ENCODE measurements at places on chromosomes 4 and X. TPM values are rescaled to one million over a fixed set of nuclear protein-coding genes. Genes with fewer than 3 reads are reported as not detected.

GRCh38 chr4:23888421-23889319, 1.2 kb downstream of the PPARGC1A start:
- DNase-seq, result no peak
- H3K27ac ChIP-seq, result peak overlapping the region; percentile 81
- H3K4me1 ChIP-seq, result peaks cover 33% of the 10 kb centered on the region
- peak overlapping the region; percentile 52 for H3K4me3 ChIP-seq
- no peaks in the 10 kb centered on the region for H3K27me3 ChIP-seq
- no peaks in the 10 kb centered on the region for H3K36me3 ChIP-seq

GRCh38 chr4:81557306-81557705, 85.6 kb upstream of the RASGEF1B start:
- no peaks in the 10 kb centered on the region for H3K4me1 ChIP-seq
- no peaks in the 10 kb centered on the region for H3K36me3 ChIP-seq
- no peak for DNase-seq

DNA sequence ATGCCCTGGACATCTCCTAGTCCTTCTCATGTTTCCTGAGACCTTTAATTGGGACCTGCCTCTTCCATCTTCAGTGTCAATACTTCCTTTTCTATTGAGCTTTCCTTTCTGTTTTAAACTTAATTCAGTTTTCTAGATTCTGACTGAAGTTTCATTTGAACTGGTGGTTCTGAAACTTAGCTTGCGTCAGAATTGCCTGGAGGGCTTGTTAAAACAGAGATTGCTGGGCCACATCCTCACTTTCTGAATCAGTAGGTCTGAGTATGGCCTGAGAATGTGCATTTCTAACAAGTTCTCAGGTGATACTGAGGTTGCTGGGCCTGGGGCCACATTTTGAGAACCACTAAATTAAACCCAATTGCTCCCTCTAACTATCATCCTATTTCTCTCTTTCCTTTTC, 152.1 kb upstream of the DGKK start:
- DNase-seq, result no peak
- no peaks in the 10 kb centered on the region for H3K36me3 ChIP-seq
- H3K4me3 ChIP-seq, result no peak overlapping the region
- H3K27me3 ChIP-seq, result no peaks in the 10 kb centered on the region
- no peak overlapping the region for H3K27ac ChIP-seq
- no peaks in the 10 kb centered on the region for H3K4me1 ChIP-seq

DNA sequence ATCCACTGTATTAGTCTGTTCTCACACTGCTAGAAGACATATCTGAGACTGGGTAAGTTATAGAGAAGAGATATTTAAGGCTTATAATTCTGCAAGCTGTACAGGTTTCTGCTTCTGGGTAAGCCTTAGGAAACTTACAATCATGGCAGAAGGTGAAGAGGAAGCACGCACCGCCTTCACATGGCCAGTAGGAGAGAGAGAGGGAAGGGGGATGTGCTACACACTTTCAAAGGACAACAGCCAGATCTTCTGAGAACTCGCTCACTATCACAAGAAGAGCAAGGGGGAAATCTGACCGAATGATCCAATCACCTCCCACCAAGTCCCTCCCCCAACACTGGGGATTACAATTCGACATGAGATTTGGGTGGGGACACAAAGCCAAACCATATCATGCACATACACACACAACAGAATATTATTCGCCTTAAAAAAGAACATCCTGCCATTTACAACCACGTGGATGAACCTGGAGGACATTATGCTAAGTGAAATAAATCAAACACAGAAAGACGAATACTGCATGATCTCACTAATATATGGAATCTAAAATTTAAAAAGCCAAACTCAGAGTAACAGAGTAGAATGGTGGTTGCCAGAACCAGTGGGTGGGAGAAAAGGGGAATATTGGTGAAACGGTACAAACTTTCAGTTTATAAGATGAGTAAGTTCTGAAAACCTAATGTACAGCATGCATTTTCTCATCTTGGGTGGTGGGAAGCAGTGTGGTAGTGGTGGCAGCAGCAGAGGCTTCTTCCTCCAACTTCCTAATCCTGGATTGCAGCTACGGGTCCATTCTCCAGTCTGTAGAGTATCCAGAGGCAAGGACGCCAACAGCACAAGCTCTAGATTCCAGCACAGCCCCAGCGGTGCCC, 12.8 kb downstream of the FRYL start:
- no peaks in the 10 kb centered on the region for H3K4me1 ChIP-seq
- no peak for DNase-seq

DNA sequence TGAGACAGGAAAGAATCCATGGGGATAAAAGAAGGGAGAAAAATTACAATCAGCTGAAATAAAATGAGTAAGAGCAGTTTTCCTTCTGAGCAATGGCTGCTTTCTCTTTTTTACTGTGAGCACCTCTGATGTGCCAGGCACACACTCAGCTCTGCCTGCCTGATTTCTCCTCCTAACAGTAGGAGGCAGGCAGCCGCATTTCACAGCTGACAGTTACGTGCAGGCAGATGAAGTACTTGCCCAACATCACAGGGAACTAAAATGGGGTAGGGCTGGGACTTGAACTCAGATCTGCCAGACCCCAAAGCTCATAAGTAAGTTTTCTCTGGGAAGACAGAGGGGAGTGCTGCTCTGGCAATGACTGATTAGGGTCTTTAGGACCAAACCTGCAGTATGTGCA, 54.6 kb downstream of the C4orf50 start:
- no peak overlapping the region for H3K27ac ChIP-seq
- DNase-seq, result no peak
- H3K4me1 ChIP-seq, result no peaks in the 10 kb centered on the region
- H3K36me3 ChIP-seq, result no peaks in the 10 kb centered on the region

GRCh38 chrX:54066841-54067240, 22.6 kb upstream of the PHF8 start:
- no peaks in the 10 kb centered on the region for H3K27me3 ChIP-seq
- H3K36me3 ChIP-seq, result no peaks in the 10 kb centered on the region
- no peak overlapping the region for H3K27ac ChIP-seq
- no peak overlapping the region for H3K4me3 ChIP-seq

DNA sequence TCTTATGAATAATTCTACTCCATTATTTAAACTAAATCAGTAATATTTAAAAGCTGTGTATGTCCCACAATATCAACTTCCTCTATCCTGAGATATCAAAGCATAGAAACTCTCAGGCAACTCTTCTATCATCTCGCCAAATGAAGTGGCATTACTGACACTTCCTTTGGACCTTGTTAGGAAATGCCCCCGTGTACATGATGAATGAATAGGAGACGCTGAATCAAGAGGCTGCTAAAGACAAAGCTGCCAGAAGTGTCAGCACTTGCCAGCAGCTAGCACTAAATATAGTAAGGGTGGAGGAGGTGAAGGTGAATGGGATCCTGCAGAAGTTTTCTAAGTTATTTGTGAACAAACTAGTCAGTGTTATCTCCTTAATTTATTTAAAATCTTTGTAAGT, 99.5 kb upstream of the BLTP1 start:
- H3K36me3 ChIP-seq, result no peaks in the 10 kb centered on the region
- DNase-seq, result no peak
- H3K4me3 ChIP-seq, result no peak overlapping the region
- H3K27ac ChIP-seq, result no peak overlapping the region
- H3K4me1 ChIP-seq, result no peaks in the 10 kb centered on the region
- no peaks in the 10 kb centered on the region for H3K27me3 ChIP-seq

DNA sequence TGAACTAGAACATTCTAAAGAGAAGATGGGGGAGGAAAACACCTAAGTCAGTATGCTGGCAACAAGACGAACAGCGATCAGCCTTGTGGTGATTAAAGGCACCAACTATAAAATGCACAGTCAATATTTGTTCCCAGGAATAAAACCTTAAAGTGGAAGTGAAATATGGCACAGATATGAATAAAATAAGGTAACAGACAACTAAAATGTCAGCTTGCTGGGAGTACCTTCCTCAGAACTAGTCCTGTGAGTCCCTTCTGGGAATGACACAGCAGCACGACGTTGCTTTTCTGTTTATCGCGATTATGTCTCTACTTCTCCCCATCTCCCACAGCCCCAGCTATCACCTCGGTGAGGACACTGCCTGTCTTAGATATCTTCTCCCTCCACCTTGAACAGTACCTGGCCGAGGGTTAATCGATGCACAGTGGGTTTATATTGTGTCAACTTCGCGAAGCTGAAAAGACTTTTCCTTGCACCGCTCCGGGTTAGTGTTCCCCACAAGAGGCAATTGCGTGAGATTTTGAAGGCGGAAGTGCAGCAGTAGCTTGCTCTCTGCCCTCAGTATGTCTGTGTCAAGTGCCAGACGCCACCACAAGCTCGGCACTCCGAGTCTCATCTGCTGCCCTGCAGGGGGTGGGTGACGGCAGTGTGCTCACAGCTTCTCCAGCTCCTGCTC, 17.4 kb downstream of the MTNR1A start:
- H3K27ac ChIP-seq, result no peak overlapping the region
- DNase-seq, result no peak
- H3K4me1 ChIP-seq, result no peaks in the 10 kb centered on the region
- no peaks in the 10 kb centered on the region for H3K27me3 ChIP-seq

GRCh38 chrX:97628807-97629596, 745.3 kb downstream of the RPA4 start:
- no peaks in the 10 kb centered on the region for H3K27me3 ChIP-seq
- H3K36me3 ChIP-seq, result no peaks in the 10 kb centered on the region
- DNase-seq, result no peak
- no peaks in the 10 kb centered on the region for H3K4me1 ChIP-seq
- H3K4me3 ChIP-seq, result no peak overlapping the region

Gene RASGEF1B
- 69.0 TPM for total RNA-seq

Gene LDB2
- 17.7 TPM for total RNA-seq

Gene MAMLD1
- total RNA-seq, result 0.68 TPM

Gene ANXA3
- total RNA-seq, result 36.7 TPM
